ENCODE measurements at places on chromosomes 7 and 10.

GRCh38 chr10:71888623-71889387, 37.8 kb upstream of the PSAP start:
- peak; percentile 7 for DNase-seq

GRCh38 chr7:116955340-116955739, 2.0 kb downstream of the ST7 start:
- DNase-seq, result no peak

- no peak for DNase-seq
Observed at GRCh38 chr10:21401196-21401595, 124.3 kb downstream of the SKIDA1 start.

- DNase-seq, result no peak
Observed at GRCh38 chr7:35647171-35647574, 47.8 kb downstream of the HERPUD2 start.

GRCh38 chr7:80520199-80520598, 8.3 kb upstream of the GNAT3 start:
- no peak for DNase-seq

DNA sequence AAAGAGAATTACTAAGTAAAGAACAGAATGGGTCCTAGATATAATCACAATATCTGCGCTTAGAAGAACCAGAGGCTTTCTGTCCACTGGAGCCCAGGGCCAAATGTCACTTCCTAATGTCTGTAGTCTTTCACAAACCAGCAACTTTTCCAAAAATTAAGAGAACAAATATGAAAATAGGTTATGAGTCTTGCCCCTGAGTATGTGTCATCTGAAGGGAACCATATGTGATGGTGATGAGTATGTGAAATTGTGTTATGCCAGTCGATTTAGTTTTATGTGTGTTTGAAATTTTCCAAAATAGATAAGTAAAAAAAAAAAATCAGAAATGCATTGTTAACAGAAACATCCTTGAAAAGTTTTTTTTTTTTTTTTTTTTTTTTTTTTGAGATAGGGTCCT, 15.4 kb upstream of the HTR5A start:
- no peak for DNase-seq

GRCh38 chr7:147363101-147363500, 1227.5 kb upstream of the C7orf33 start:
- no peak for DNase-seq

DNA sequence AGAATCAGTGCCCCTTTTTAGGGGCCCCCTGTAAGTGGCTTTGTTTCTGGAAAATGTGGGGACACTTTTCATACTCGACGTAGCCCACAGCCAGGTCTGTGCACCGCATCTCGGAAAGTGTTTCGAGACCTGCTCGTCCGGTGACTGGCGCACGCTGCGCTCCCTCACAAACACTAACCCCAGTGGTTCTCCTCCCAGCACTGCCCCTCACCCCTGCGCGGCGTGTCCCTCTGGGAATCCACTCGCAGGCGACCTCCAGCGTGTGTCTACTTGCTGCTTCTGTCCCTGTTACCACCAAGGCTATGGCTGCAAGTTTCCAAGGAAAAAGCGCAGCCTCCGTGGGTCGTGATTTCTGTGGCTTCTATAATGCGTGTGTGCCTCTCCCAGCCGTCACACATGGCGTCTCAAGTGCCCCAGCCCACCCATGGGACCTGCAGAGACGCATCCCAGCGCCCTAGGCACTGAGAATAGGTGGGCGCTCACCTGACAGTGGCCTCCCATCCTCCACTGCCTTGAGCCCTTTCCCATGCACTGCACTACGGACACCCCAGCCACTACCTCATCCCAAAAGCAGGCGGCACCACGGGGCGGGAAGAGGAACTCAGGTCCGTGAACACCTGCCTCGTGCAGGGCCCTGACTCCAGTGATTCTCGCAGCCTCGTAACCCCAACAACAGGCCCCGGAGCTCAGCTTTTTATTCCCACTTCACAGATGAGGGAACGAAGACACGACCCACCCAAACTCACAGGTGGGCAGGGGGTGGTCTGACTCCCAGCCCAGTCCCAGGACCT, 49.3 kb downstream of the PTPRN2 start:
- DNase-seq, result no peak

GRCh38 chr7:154627646-154628290, 375.2 kb downstream of the PAXIP1 start:
- no peak for DNase-seq

DNA sequence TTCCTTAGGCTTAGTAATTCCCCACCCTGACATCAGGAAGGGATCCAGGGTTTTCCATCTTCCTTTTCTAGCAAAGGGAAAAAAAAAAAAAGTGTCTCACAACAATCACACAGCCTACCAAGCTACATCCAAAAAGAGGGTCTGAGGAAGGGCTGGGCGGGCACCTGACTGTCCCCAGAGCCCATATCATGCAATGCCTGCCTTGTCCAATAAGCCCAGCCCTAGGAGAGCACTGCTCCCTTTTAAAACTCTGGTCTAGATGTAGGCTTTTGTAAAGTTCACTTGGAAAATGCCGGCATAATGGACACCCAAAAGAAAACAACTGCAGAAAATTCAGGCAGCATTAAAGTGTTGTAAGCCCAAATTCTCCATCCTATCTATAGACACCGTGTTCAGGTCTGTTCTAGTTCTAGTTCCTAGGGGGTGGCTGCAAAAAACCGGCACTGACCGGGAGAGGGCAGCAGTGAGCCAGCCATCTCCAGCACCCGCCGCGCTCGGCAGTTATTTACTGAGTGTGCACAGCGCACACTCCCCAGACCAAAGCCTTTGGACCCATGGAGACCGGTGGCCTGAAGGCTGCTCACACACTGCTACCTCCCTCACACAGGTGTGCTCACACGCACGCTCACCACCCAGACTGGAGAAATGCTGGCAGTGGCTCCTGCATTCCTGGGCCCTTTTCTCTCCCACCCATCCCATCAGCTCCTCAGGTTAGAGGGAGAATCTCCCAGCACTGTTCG, 48.7 kb downstream of the PODXL start:
- DNase-seq, result peak; percentile 78

- DNase-seq, result peak; percentile 45
Observed at GRCh38 chr10:100670828-100671479, 74.4 kb upstream of the PAX2 start.

DNA sequence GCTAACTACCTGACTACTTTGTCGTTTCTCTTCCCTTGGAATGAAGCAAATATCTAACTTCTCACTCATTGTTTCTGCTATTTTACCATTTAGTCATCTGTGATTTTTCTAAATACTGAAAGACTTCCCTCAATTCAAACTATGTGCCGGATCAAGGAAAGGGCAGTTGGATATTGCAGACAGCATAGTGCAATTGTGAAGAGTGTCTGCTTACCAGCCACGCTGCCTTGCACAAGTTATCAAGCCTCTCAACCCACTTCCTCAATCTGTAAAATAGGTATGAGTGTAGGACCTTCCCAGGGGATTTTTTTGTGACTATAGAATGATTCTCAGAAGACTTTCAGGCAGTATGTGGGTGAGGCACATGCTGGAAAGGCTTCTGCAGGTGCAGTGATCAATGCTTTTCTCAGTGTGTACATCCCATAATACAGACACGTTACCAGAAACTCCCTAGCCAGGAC, 54.3 kb downstream of the EGFR start:
- DNase-seq, result no peak

- no peak for DNase-seq
Observed at GRCh38 chr7:43384616-43385308, 198.1 kb upstream of the STK17A start.

- no peak for DNase-seq
Observed at GRCh38 chr7:155570991-155571390, 24.6 kb upstream of the CNPY1 start.

- no peak for DNase-seq
Observed at GRCh38 chr7:117963264-117964197, 90.3 kb upstream of the CTTNBP2 start.

DNA sequence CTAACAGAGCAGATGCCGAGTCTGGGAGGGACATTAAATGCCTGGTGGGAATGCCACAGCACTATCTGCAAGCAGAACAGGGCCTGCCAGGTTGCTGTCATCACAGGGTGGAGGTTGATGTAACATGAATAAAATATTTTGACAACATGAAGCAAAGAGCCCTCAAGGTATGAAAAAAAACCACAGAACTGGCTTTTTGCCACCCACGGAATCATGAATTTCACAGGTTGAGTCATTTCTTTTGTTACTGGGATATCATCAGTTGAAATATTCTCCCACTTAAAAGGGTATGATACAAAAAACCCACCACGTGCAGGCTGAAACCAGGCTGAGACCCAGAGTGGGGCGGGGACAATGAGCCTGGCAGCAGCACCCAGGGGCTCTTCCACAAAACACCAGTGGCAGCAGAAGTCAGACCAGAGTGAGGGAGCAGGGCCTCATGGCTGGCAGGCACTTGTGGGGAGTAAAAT, 220.1 kb downstream of the TNS3 start:
- no peak for DNase-seq

Measured in activated gamma-delta T cell treated with Interleukin-2 at 50 U/mL for 16 hours (primary cell).